ENCODE measurements at places on chromosomes 2 and 18.

GRCh38 chr2:156343096-156343939, 10.8 kb upstream of the NR4A2 start:
- DNase-seq = no peak

GRCh38 chr2:162243294-162243693, at the start of gene FAP:
Gene FAP, minus strand, starts transcription at chr2:162243445. Its CDS starts 118 bp downstream, at chr2:162243327.
- no peak for DNase-seq

GRCh38 chr2:157302492-157303099, 23.0 kb downstream of the ERMN start:
- peak; percentile 39 for DNase-seq

GRCh38 chr2:239853706-239854327, 171.3 kb downstream of the NDUFA10 start:
- DNase-seq = no peak

GRCh38 chr2:7281231-7282201, 364.3 kb downstream of the RNF144A start:
- DNase-seq = no peak

GRCh38 chr2:26634636-26635230, 6.4 kb downstream of the CIB4 start:
- no peak for DNase-seq

Data from RCC 7860 (cell line).